ENCODE measurements at places on chromosomes 12 and 14.

- DNase-seq = no peak
These were observed 414.9 kb downstream of the ETNK1 start for GRCh38 chr12:23039834-23040233.

DNA sequence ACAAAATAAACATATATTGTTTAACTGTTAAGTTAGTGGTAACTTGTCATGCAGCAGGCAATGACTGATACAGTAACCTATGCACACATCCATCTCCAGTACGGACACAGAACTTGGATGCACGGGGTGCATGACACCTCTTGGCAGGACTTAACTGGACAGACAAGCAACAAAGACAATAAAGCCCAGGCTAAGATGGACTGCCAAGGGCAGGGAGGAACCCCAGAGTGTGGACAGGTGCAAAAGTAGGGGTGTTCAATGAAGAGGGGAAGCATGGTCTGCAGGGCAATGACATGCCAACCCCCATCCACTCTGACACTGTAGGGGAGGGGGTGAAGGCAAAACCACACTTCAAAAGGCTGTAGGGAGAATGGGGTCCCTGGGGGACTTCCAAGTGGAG is 11.7 kb downstream of the SSH1 start:
- no peak for DNase-seq

DNA sequence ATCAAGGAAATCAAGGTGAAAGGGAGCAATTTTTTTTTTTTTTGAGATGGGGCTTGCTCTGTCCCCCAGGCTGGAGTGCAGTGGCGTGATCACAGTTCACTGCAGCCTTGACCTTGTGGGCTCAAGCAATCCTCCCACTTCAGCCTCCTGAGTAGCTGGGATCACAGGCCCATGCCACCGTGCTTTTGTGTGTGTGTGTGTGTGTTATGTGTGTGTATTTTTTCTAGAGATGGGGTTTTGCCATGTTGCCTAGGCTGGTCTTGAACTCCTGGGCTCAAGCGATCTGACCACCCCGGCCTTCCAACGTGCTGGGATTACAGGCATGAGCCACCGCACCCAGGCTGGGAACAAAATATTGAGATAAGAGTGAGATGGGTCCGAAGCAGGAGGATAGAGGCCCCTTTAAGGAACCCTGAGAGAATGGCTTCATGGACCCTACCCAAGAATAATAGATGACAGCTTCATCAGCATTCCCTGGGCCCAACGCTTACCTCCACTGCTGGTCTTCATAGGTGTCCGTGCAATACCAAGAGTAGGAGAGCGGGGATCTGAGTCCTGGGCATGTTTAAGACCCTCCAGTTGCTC is 1.0 kb downstream of the CDCA3 start:
- DNase-seq = no peak

DNA sequence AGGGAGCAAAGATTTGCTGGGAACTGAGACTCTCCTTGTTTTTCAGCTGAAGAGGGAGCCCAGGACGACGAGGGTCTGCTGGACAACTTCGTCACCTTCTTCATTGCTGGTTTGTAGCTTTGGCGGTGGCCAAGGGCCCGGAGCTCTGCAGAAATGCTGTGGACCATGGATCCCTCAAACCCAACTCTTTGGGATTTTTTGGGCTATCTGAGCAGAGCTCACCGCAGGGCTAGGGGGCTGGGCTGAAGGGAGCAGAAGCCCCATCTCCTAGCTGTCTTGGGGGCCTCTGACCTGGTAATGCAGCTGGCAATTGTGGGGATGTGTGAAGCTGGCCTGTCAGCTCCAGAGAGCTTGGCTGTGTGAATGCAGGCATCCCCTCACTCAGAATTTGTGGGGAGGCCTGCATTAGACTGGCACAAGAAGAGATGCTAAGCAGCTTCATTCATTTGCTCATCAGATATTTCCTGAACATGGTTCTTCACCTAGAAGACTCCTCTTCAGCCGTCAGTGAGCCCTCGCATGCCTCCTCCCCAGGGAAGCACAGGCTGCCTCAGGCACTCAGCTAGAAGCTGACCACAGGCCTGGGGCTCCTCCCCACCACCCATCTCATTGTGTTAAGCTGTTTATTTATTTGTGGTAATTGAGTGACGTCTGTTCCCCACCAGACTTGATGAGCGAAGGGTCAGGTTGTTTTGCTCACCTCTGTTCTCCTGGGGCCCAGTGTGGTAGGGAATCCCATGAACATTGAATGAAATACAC is 32.2 kb downstream of the CYP46A1 start:
- DNase-seq = no peak

GRCh38 chr12:88914967-88915366 is 334.7 kb upstream of the KITLG start:
- no peak for DNase-seq

GRCh38 chr14:32762886-32763285 is 175.8 kb upstream of the NPAS3 start:
- no peak for DNase-seq

DNA sequence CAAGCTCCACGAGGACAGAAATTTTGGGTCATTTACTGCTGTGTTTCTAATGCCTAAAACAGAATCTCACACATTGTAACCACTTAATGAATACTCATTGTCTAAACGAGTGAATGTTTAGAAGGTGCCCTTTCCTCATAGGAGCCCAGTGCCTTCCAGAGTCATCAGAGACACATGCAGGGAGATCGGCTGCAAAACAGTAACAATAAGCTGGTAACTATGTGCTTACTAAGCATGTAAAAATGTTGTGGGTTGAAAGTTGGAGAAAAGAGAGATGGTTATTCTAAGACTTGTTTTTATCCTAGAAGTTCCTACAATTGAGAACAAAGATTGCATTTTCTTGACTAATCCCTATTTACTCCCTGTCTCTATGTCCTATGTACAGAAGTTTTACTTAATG is 7.4 kb downstream of the TESPA1 start:
- DNase-seq = no peak

DNA sequence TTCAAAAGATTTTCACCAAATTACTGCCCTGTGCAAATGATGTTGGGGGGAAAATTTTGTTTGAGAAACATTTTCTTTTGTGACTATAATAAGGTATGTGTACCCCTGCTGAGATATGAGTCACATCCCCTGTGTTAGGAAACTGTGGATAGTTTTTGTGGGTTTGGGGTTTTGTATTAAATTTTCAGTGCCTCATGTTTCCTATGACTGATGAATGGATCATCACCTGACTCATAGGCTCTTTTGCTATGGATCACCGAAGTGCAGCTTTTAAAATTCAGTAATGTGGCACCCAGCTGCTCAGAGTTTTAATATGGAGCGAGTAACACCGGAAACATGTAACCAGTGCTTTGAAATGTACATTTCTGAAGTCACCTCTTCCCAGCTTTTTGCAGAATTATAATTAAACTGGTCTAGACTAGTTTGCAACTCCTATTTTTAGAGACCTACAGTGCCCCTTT is 167.4 kb upstream of the HMGA2 start:
- no peak for DNase-seq

GRCh38 chr14:97848317-97848980 is 1051.3 kb downstream of the VRK1 start:
- DNase-seq = no peak

DNA sequence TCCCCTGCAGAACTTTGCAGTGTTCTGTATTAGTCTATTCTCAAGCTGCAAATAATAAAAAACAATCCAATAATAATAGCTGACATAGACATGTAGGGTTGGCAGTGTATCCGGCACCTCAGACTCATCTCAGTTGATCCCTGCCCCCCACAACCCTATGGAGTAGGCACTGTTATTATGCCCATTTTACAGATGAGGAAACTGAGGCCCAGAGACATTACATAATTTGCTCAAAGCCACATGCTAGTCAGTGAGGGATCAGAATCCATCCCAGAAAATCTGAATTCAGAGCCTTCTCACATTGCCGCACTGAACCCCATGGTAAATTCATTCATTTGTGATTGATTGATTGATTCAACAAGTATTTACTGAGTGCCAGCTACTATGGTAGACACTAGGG is 226.6 kb upstream of the PWP1 start:
- DNase-seq = no peak

DNA sequence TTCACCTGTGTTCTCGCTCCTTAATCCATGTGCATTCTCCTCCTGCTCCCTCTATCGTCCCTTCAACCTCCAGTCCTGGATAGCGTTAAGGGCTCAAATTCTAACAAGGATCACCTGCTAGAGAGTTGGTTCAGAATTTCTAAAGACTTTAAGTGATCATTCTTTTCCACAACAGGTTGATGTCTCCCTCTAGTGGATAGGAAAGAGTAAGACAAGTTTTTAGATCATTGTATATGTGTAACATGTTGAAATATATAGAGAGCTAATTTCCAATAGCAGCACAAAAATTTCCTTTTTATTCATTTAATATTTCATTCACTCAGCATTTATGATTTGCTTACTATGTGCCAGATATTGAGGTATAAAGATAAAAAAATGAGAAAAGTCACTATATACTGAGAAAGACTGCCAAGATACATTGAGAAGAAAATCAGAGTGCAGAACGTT is 9.3 kb upstream of the ESR2 start:
- DNase-seq = no peak

DNA sequence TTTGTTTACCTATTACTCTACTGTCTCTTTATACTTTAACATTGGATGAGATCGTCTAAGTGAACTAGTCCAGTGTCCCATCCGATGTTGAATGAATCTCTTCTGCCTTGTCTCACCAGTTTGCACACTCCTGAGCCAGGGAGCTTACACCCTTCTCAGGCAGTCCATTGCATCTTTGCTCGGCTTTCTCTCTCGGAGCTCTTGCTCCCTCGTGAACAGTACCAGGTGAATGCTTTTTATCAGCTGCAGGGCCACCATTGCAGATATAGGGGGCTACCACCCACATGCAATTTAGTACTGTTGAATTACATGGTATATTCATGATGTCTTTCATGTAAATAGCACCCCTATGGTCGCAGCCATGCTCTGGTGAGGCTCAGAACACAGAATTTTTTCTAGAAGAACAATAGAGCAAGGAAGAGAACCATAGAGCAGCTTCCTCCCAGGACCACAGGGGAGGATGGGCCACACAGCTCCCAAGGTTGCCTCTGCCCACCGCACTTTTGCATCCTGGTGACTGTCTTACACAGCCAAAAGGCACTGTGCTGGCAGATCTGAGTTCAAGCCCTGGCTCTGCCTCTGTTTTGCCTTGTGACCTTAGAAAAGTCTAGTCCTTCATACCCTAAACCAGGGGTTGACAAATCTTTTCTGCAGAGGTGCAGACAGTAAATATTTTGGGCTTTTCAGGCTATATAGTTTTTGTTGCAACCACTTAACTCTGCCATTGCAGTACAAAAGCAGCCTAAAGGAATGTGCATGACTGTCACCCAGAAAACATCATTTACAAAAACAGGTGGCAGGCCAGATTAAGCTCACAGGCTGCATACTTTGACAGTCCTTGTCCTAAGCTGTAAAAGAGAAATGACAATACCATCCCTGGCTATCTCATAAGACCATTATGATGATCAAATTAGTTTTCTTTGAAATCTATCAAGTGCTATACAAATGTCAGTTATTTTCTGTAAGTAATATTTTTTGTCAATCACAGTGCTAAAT is 35.4 kb downstream of the PLEKHG7 start:
- no peak for DNase-seq

- no peak for DNase-seq
These were observed 1213.6 kb downstream of the GALC start for GRCh38 chr14:86779416-86779815.

DNA sequence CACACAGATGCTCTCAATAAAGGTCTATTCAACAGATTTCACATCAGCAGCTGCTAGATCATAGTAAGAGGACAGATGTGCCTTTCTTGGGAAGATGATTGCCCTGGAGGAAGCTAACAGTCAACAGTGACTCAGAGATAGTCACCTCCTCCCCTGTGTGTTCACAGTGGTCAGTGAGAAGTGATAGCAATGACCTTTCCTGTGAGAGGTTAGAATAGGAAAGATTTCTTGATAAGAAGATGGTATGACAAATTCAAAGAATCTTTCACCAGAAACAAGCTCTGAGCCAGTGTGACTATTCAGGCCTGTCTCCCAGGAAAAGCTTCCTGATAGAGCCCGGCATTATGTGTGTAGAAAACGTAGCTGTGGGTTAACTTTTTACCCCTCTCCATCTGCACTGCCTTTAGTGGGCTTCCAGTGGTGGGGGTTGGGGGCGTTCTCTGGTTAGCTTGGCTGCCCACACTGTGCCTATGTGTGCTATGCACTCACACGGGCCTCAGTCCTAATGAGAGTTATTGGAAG is 66.4 kb upstream of the ARHGAP5 start:
- DNase-seq = no peak

DNA sequence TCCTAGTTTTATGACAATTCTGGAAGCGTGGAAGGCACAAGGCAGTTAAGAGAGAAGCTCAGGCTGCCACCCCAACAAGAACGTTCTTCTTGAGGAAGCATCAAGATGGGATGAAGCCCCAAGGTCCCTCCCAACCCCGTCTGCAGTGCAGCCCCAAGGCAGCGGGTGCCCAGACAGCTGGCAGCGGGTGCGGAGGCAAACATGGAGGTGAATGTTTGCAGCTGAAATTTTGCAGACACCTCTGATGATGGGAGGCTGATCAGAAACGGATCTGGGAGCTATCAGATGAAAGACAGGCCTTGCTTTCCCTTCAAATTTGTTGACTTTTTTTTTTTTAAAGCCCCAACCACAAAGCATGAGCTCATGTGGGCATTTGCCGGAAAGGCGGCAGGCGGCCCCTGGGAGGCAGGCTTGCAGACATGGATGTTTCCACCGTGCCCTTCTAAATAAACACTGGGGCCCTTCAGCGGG is 230.7 kb upstream of the RTL1 start:
- DNase-seq = no peak

Measured in activated CD4-positive, alpha-beta T cell treated with anti-CD3 and anti-CD28 coated beads for 24 hours (primary cell).